ENCODE measurements at places on chromosomes 3 and 15. TPM values are rescaled to one million over a fixed set of nuclear protein-coding genes. Genes with fewer than 3 reads are reported as not detected.
A peak's percentile ranks its signal among the peaks of the same experiment; 100 is the strongest.

SLC22A13 gene
- total RNA-seq, result 1.0 TPM

GOLGA8T gene
- 1.3 TPM for total RNA-seq

PATL2 gene
- total RNA-seq, result 29.6 TPM

FGF7 gene
- 0.11 TPM for total RNA-seq

GOLGA8R gene
- 12.1 TPM for total RNA-seq

LDHAL6B gene
- not detected for total RNA-seq

BCHE gene
- total RNA-seq, result not detected

ZNF654 gene
- total RNA-seq, result 22.3 TPM

TRANK1 gene
- 52.3 TPM for total RNA-seq

GRCh38 chr3:129413687-129414506, 14.5 kb downstream of the EFCAB12 start:
- no peak for DNase-seq

DNA sequence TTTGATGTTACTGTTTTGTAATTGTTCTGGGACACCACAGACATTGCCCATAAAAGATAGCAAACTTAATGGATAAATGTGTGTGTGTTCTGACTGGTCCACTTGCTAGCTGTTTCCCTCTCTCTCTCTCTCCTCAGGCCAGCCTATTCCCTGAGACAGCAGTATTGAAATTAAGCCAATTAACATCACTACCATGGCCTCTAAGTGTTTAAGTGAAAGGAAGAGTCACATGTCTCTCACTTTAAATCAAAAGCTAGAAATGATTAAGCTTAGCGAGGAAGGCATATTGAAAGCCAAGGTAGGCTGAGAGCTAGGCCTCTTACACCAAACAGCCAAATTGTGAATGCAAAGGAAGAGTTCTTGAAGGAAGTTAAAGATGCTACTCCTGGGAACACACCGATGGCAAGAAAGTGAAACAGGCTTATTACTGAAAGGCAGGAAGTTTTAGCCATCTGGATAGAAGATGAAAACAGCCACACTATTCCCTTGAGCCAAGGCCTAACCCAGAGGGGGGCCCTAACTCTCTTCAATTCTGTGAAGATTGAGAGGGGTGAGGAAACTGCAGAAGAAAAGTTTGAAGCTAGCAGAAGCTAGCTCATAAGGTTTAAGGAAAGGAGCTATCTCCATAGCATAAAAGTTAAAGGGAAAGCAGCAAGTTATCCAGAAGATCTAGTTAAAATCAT, 295.1 kb downstream of the CHST2 start:
- DNase-seq, result no peak

GRCh38 chr15:42932833-42933515, 12.4 kb upstream of the TTBK2 start:
- no peak for DNase-seq

- DNase-seq, result no peak
These were observed 41.3 kb downstream of the MEIS2 start for GRCh38 chr15:37059086-37059485.

GRCh38 chr15:25734680-25735355, 128.3 kb downstream of the ATP10A start:
- DNase-seq, result no peak

DNA sequence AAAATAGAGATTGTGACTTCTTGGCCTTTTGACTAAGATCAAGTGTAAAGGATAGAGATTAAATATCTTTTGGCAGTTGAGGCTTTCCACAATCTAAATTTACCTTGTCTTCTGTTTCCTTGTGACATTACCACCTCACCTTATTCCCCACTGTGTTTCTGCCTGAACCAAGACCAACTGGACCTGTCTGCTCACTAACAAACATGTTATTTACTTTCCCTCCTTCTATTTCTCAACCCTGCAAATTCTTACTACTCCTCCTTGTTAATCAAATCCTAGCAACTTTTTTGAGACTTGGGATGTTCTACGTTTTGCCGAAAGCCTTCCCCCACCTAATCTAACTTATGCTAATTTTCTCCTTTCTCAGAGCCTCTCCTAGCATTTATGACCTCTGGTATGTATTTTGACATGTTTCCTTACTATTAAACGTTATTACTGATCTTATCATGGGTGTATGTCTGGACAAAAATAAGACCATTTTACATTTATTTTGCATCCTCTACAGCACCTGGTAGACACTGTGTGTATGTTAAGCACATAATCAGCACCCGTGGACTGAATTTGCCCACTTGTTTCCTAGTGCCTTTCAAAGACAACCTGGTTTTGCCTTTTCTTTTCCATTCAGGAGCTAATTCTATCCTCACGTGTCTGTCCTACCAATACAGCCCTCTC, 7.6 kb upstream of the CCNL1 start:
- no peak for DNase-seq

- DNase-seq, result peak; percentile 60
These were observed 25.7 kb downstream of the RPLP1 start for GRCh38 chr15:69478259-69478781.

GRCh38 chr3:55884066-55884465, 397.0 kb upstream of the WNT5A start:
- no peak for DNase-seq

- DNase-seq, result no peak
These were observed 163.5 kb upstream of the EOMES start for GRCh38 chr3:27885641-27886040.

- no peak for DNase-seq
These were observed 126.4 kb downstream of the OXSM start for GRCh38 chr3:25916321-25916720.

DNA sequence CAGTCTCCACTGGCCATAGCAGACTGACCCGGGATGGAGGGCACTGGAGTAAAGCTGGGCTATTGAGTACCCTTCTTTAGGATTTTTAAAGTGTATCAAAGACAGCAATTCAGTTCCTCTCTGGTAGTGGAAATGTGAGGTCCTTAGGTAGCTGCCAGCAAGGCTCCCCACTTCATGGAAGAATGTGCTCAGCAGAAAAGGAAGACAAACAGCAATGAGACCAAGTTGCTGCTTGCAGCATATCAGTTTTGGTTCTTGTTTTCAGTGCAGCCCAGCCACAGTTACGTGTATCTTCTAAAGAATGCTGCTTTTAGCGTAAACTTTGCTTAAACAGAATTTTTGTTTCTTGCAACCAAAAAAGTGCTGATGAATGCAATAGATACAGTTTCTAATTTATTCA, 374.0 kb upstream of the CBLB start:
- DNase-seq, result no peak

DNA sequence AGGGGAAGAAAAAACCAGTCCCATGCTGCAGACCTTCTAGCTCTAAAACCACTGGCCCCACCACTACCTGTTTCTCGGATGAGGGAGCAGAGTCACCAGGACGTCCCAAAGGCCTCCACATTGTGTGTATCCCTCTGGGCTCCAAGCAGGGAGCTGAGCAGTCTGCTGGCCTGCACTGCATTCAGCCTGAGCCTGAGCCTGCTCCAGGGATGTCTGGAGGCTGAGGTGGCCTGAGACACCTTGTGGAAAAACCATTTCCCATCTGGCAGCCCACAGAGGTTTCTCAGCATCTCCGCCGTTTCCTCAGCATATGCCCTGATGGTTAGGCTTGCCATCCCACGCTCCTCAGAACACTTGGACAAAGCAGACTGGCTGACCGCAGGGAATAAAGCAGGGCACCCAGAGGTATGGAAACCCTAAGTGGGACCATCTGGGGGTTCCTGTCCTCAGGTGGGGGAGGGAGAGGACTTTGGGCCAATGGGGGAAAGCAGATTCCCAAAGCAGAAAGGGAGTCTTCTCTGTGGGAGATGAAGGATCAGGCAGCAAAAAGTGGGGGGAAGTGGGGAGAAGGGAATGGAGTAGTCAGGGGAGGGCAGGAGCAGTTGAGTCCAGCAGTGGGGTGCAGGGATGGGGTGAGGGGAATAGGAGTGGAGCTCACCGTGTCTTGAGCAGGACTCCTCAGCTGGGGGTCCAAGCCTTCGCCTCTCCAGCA, at the start of gene CILP:
TSS of gene CILP (minus strand) at position 704 of the 712 bp plus-strand sequence. CDS start 1,718 bp downstream, outside the sequence.
- DNase-seq, result no peak

DNA sequence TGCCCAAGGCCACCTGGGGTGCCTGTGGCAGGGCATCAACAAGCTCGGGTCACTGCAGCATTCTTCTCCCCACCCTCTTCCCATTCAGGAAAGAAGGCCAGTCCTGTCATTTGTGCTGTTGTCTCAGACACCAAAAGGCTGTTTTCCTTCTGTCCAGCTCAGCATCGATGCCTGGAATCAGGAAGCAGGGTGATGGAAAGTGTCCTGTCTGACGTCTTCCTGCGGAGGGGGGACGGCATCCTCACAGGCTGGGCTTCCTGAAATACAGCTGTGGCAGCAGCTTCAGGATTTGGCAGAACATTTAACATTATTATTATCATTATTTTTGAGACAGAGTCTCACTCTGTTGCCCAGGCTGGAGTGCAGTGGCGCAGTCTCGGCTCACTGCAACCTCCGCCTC, 33.0 kb upstream of the ANKDD1A start:
- no peak for DNase-seq

- no peak for DNase-seq
These were observed 4.3 kb downstream of the TMPRSS7 start for GRCh38 chr3:112038863-112039262.

DNA sequence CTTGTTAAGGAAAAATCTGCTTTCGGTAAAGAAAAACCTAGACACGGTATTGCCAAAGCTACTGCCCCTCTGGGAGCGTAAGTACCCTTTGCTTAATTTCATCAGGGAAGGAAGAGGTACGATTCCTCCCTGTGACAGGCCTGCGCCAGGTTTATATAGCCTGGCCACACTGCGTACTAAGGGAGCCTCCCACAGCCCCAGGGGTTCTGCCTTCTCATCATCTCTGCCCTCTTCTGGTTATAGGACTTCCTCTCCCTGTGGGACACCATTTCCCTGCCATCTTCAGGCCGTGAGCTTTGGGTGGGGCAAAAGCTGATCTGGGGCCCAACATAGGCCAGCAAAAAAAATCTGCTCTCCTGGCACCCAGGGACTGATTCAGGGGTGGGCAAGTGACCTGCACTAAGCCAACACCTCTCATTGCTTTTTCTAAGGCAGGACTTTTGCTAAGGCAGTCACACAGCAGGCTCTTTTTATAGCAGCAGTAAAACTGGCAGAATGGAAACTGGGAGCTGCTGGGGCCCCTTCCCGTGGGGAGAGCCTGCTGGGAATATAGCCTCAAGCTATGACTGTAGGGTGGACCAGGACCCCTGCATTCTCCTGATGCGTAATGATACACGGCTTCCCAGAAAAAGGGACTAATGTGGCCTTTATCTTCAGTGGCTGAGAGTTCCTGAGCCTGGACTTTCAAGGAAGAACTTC, 76.2 kb downstream of the PRICKLE2 start:
- DNase-seq, result no peak

GRCh38 chr3:103767635-103768034, 1332.8 kb downstream of the ZPLD1 start:
- no peak for DNase-seq
